Stimulated activated CD4-positive, alpha-beta T cell treated with anti-CD3 and anti-CD28 coated beads, Interleukin-2, amount 100 ng/mL, for 4 hours (primary cell): ENCODE measurements at places on chromosomes 11 and 22.

- no peak for DNase-seq
These were observed 3.6 kb upstream of the SORL1 start for GRCh38 chr11:121448431-121448941.

DNA sequence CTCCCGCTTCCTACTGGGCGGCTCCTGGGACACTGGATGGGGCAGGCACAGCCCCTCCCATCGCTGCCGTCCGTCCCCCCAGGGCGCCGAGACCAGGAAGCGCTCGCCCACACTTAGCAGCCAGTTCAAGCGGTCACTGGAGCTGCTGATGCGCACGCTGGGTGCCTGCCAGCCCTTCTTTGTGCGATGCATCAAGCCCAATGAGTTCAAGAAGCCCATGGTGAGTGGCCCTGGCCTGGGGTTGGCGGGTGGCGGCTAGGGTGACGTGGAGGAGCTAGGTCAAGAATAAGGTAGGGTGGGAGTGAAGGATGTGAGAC, 44.6 kb downstream of the MYO7A start:
- no peak for DNase-seq

- DNase-seq, result no peak
These were observed 169.8 kb downstream of the NELL1 start for GRCh38 chr11:20839231-20839630.

GRCh38 chr11:119842731-119843130, 113.7 kb upstream of the NECTIN1 start:
- DNase-seq, result no peak

GRCh38 chr22:19430890-19431541, 517 bp downstream of the HIRA start:
- DNase-seq, result no peak

DNA sequence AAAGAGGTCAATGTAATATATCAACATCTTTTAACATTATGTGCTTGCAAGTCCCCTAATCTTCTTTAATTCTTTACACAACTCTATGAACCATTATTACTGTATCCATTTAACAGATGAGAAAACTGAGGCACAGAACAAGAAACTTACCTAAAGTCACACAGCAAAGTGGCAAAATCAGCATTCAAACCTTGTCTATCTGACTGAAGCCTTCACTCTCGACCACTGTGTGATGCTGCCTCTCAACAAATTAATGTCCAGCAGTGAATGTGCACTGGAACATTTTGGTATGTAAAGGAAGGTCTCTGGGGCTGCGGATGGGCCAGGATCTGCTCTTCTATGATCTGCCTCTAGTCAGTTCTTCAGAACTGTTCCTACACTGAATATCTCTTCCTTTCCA, 42.1 kb downstream of the PRCP start:
- no peak for DNase-seq

DNA sequence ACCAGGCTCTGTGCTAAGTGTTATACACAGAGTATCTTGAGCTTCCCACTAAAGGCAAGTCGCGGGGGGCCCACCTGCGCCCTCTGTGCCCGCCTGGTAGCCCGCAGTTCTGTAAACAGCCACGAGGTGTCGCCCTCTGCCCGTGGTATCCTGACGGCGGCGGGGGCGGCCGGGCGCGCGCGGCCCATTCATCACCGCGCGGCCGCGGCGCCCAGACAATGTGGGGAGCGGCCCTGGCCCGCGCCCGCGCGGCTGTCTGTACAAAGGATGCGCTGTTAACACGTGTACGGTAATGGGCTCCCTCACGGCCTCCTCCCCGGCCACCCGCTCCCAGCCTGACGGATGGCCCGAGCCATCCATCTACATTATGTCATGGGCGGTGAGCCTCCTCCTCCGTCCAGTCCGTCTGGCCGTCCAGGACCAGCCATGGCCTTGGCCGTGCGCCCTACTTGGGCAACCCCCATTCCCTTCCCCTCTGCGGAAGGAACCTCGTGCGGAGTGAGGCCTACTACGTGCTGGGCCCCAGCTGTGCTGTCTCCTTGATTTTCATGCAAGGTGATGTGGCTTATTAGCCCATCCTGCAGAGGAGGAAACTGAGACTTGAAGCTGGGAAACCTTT, 99.4 kb downstream of the MIAT start:
- peak; percentile 1 for DNase-seq

GRCh38 chr22:47125603-47126002, 363.2 kb downstream of the TBC1D22A start:
- no peak for DNase-seq

- DNase-seq, result no peak
These were observed 240.0 kb downstream of the NXPE2 start for GRCh38 chr11:114918286-114918685.

DNA sequence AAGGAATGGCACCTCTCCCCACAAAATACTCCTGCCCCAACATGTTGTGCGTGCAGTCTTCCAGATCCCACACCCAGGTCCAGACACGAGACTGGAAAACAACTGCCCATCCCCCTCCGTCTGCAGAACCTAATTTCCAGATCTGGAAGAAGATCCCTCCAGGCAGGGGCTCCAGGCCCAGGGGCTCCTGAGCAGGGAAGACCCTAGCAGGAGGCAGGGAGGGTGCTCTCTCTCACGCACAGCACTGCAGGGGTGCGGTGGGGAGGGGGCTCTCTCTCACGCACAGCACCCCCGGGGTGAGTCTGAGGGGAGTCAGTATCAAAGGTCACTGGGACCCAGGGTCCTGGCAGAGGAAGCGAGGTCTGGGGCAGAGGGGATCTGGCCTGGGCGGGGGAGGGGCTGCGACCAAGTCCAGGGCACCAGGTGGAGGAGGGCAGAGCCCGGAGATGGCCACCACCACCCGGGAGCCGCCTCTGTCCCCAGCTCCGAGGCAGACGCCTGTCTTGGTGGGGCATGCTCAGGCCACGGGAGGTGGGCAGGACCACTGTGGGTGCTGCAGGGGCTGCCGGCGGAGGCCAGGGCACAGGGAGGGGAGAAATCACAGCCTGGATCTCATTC, 1.7 kb downstream of the MLC1 start:
- DNase-seq, result no peak

GRCh38 chr22:32660292-32660691, 141.2 kb upstream of the TIMP3 start:
- DNase-seq, result peak; percentile 15

- DNase-seq, result no peak
These were observed 39.0 kb downstream of the CTNND1 start for GRCh38 chr11:57800444-57801182.

GRCh38 chr11:78127403-78127802, 12.0 kb downstream of the ALG8 start:
- DNase-seq, result no peak

GRCh38 chr11:74777877-74778276, 29.2 kb downstream of the RNF169 start:
- no peak for DNase-seq

DNA sequence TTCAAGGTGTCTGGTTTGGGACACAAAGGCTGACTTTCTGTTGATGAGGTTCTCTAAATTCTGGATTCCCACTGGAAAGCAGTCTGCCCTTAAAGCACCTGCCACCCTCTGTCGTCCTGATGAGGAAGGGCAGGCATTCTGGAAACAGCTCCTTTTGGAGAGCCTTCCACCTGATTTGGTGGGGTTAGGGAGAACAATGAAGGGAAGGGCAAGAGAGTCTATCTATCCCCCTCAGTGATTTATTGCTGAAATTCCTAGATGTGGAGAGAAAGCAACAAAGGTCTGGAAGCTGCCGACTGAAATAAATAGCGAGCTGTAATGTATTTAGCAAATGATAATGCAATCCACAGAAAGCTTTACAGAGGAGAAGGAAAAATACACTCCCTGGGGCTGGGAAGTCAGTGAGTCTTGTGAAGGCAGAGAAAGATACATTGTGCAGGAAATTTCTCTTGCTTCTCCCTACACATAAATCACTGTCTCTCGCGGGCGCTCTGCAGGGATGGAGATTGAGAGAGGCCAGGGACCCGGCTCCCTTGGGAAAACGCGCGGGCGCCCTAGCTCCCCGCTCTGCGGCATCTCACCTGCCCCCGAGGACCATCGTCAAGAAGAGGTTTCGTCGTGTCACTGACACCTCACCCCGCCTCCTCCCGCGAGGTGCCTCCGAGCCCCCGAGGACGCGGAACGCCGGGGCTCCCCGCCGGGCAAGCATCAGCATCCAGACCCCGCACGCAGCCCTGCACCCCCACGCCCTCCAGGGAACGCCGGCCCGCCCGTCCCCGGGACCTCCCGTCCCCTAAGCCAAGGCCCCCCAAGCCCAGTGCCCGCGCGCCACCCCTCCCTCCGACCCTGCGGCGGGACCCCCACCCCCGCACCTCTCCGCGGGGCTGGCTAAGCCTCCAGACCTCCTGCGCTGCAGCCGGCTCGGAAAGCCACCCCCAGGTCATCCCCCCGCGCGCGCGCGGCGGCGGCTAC, 673 bp downstream of the CDON start:
- peak; percentile 16 for DNase-seq

- DNase-seq, result no peak
These were observed 67.2 kb downstream of the SLC17A6 start for GRCh38 chr11:22405377-22405776.

- DNase-seq, result no peak
These were observed 17.0 kb upstream of the NECTIN1 start for GRCh38 chr11:119745776-119746535.

GRCh38 chr11:62860835-62861563, 19.7 kb upstream of the SLC3A2 start:
- DNase-seq, result no peak

GRCh38 chr11:66835768-66836405, 7.4 kb upstream of the RCE1 start:
- DNase-seq, result no peak

DNA sequence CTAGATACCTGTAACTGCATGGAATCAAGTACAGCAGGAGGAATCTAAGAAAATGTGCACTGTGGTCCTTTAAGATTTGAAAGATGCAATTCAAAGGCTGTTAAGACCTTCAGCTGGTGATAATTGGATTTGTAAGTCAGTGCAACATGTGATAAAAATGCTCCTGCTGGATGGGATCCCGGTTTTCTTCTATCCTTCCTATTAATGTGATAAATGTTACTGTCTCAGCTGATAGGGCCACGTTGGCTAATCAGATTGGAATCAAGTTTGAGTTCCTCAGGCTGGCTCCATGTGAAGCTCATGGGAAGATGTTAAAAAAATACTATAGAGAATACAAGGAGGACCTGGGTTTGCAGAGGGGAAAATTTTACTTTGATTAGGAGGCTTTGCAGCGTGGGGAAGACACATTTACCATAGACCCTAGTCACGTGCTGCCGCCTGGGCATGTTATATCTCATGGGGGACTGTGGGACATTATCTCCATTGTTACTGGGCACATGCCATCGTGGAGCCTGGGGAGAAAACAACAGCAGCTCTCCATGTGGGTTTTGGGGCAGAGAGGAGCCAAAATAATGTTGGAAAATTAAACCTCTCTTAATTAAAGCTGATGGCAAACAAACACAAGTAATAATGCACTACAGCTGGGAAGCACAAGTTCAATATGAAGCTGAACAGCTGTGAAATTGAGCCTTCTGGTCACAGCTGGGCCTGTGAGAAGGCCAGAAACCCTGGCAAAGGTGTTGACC, 652.5 kb downstream of the NTM start:
- no peak for DNase-seq

DNA sequence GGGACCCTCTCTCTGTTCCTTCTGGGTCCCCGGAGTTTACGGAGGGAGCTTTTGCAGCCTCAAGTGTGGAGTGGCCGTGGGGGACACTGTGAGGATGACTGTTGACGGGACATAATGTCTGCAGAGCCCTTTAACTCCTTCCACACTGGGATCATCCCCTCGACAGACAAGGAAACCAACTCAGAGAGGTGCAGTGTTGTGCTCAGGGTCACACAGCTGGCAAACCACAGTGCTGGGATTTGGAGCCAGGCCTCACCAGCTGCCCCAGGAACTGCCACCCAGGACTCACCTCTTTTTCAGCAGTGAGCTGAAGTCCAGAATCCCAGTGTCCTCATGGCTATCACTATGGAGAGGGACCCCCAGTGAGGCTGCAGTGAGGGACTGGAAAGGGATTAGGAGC, 5.4 kb downstream of the MYBPC3 start:
- DNase-seq, result no peak

GRCh38 chr11:81658722-81659121, 1074.9 kb downstream of the FAM181B start:
- no peak for DNase-seq

GRCh38 chr11:17643506-17644405, 75.6 kb upstream of the MYOD1 start:
- DNase-seq, result no peak

DNA sequence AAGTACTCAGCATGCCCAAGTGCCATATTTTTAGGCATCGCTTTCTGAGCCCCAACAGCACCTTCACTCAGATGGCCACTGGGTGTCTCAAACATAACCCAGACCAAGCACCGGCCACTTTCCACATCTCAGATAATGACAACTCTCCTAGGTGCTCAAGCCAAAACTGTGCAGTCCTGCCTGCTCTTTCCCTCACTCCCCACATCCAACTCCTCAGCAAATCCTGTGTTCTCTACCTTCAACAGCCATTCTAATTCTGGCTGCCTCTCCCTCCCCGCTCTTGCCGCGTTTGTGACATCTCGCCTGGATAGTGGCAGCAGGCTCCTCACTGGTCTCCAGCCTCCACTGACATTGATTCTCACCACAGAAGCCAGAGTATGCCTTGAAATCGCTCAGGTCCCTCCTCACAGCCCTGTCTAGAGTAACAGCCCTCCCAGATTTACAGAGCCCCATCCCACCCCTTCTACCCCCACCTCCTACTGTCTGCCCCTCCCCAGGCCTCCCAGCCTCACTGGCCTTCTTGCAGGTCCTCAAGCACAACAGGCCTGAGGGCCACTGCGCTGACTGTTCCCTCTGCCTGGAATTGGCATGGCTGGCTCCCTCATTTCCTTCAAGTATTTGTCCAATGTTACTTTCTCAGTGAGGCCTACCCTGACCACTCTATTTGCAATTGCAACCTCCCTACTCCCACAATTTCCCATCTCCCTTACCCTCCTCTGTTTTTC, 1.3 kb upstream of the PHETA2 start:
- DNase-seq, result no peak

GRCh38 chr11:11450744-11451362, 97.8 kb upstream of the CSNK2A3 start:
- no peak for DNase-seq

DNA sequence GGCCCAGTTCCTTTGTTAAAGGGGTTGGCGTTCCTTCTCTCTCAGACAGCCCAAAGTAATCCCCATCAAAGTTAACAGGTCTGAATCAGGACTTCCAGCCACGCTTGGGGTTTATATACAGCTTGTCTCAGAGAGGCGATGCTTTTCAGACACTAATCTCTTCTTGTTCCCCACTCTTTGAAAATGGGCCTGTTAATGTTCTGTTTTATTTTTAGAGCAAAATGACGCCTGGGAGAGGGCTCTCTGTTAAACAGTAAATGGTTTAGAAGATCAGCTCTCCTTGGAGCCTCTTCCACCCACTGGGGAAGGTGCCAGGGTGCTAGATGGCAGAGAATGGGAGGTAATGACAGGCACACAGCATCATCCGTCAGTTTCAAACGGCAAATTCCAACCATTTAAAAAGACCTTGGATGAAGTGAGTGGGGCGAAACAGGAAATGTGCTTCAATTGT, 235.9 kb upstream of the NARS2 start:
- DNase-seq, result no peak

DNA sequence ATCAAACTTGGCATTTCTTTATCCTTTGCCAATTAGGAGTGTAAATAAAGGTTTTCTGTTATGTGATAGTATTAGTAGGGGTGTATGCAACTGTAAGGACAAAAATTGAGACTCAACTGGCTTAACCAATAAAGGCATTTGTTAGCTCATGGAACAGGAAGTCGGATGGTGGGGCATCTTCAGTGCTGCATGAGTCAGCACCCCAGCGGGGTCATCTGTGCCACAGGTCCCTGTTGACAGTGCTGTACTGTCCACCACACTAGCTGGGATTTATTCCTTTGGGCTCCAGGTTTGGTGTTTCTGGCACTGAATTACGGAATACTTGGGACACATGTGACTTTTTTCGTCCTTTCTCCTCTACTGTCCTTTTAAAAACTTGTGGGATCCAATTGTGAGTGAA, 86.0 kb downstream of the PPP6R3 start:
- no peak for DNase-seq
